Adipose tissue (tissue), 3 donors: ENCODE measurements at places on chromosomes 7 and 10. TPM values are rescaled to one million over a fixed set of nuclear protein-coding genes. Genes with fewer than 3 reads are reported as not detected.

TFEC gene
- 1.5 TPM for polyA plus RNA-seq

WNT8B gene
- 0.21 TPM for polyA plus RNA-seq

FAM185A gene
- 2.8 TPM for polyA plus RNA-seq

GRID2IP gene
- 0.03 TPM for polyA plus RNA-seq

KCP gene
- polyA plus RNA-seq, result 0.26 TPM
